ENCODE measurements at places on chromosomes 2 and 18. TPM values are rescaled to one million over a fixed set of nuclear protein-coding genes. Genes with fewer than 3 reads are reported as not detected.

The KCNK3 gene
- total RNA-seq, result not detected

The ZAP70 gene
- total RNA-seq, result 367 TPM

The NYAP2 gene
- total RNA-seq, result not detected

The STARD6 gene
- not detected for total RNA-seq

The TSPYL6 gene
- total RNA-seq, result not detected

The ITM2C gene
- 102 TPM for total RNA-seq

The CERKL gene
- total RNA-seq, result not detected

The STAT4 gene
- total RNA-seq, result 170 TPM

The PRPF40A gene
- 108 TPM for total RNA-seq

The CIDEA gene
- total RNA-seq, result not detected

The KYNU gene
- 1.0 TPM for total RNA-seq

The METTL4 gene
- total RNA-seq, result 25.8 TPM

The CHST9 gene
- total RNA-seq, result not detected

The GPR45 gene
- not detected for total RNA-seq

The SIX3 gene
- total RNA-seq, result not detected

The DUSP19 gene
- total RNA-seq, result 1.7 TPM

The MOCOS gene
- total RNA-seq, result 0.23 TPM

The TMEM150A gene
- total RNA-seq, result 5.3 TPM

The ZCCHC2 gene
- 61.7 TPM for total RNA-seq

The COL4A4 gene
- total RNA-seq, result not detected

The ANKRD30BL gene
- not detected for total RNA-seq

The RDH14 gene
- total RNA-seq, result 20.9 TPM

The REEP1 gene
- 0.11 TPM for total RNA-seq

The SCYGR4 gene
- not detected for total RNA-seq

The LYPD6 gene
- total RNA-seq, result not detected

The ITGA4 gene
- 227 TPM for total RNA-seq

The NIFK gene
- 73.2 TPM for total RNA-seq

The WDR75 gene
- 55.5 TPM for total RNA-seq

The MSTN gene
- not detected for total RNA-seq

The MBP gene
- total RNA-seq, result 148 TPM

The GGCX gene
- 26.8 TPM for total RNA-seq

The ANKRD62 gene
- total RNA-seq, result not detected

The XDH gene
- total RNA-seq, result not detected

The RGPD3 gene
- total RNA-seq, result 0.14 TPM

The SERPINB12 gene
- total RNA-seq, result not detected

The AQP12B gene
- not detected for total RNA-seq

The BCL11A gene
- total RNA-seq, result 0.64 TPM

The ANKRD29 gene
- not detected for total RNA-seq

The INHA gene
- total RNA-seq, result not detected

The PDE1A gene
- total RNA-seq, result not detected
